ENCODE measurements at places on chromosomes 16 and 17.

DNA sequence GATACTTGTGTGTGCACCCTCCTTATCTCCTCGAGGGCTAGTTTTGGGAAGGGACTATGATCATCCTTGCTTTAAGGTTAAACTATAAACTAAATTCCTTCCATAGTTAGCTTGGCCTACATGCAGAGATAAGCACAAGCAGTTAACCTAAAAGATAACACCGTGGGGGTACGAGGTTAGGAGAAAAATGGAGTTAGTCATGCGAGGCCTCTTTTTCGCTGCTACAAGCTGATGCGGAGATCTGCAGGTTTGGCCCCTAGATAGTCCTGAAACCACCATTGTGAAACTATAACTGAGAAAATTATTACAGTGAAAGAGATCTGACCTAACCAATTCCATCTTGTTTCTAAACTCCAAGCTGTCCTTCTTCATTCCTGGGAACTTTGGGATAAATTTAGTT lies 113.7 kb upstream of the ZKSCAN2 start:
- DNase-seq = no peak

- DNase-seq = no peak
Observed at GRCh38 chr16:61243954-61244353, 792.3 kb downstream of the CDH8 start.

GRCh38 chr17:49524473-49525359 lies 29.6 kb downstream of the NGFR start:
- DNase-seq = no peak

DNA sequence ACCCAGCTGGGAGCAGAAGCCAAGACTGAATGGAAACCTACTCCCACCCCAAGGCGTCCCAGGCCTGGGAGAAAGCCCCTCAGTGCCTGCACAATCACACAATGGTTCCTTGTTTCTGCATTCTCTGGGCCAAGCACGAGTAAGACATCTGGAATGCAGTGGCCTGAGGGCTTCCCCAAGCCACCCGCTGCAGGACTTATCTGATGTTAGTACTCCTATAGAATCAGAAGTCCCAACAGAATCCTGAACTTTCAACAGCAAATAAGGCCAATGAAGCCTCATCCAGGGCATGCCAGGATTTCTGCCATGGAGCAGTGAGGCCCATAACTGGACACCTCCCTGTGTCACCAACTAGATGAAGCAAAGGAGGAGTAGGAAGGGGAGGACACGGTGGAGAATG lies 28.6 kb downstream of the MYO18A start:
- no peak for DNase-seq

DNA sequence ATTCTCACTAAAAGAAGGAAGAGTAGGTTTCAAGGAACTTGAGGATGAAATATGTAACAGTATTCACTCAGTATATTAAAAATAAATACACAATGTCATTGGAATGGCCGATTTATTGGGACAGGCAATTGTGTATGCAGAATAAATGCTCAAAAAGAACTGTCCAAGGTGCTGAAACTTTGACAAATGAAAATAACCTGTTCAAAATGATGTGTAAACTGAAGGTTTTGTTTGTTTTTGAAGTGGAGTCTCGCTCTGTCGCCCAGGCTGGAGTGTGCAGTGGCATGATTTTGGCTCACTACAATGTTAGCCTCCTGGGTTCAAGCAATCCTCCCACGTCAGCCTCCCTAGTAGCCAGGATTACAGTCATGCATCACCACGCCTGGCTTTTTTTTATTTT lies 318.7 kb upstream of the RBFOX1 start:
- no peak for DNase-seq

GRCh38 chr17:67500261-67500660 lies 123.2 kb downstream of the PITPNC1 start:
- no peak for DNase-seq

- DNase-seq = no peak
Observed at GRCh38 chr17:32880671-32881453, 3.9 kb upstream of the MYO1D start.

- no peak for DNase-seq
Observed at GRCh38 chr16:22337045-22337444, 37.4 kb downstream of the CDR2 start.

DNA sequence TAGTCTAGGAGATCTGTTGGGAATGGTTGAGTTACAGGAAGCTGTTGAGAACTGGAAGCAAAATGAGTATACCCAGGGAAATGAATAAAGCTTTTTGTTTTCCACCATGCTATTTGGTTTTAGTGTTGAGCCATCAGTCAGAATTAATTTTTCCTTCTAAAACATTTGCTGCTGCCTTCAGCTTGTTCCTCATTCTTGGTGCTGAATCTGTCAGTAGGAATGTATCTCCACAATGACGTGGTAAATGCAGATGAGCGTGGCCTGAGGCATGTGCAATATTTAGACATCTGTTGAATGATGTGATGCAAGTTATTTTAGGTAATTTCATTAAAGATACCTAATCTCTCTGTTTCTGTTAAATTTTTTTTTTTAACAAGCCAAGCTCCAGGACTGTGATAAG lies 10.9 kb downstream of the HAPSTR1 start:
- DNase-seq = no peak

- DNase-seq = no peak
Observed at GRCh38 chr17:2068031-2068518, 13.2 kb downstream of the HIC1 start.

- DNase-seq = no peak
Observed at GRCh38 chr16:4982056-4982867, 24.1 kb downstream of the SEC14L5 start.

- DNase-seq = no peak
Observed at GRCh38 chr17:60134396-60135150, 15.2 kb upstream of the CA4 start.

DNA sequence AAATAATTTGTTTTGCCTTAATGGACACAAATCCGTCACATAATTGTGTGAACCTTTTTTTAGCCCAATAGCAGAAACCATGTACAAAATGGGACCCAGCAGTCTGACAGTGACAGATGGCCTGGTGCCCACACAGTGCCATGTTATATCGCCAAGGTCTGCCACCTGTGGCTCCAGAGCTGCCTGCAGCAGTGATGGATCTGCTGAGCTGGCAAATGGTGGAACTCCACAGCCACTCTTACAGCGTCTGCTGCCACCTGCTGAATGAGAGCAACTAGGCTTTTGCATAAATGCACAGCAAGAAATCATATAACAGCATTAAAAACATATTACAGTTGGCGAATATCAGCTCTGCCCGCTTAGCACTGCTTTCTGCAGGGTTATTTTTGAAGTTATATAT lies 59.4 kb downstream of the NUP93 start:
- DNase-seq = no peak

GRCh38 chr17:56934280-56934679 lies 20.4 kb upstream of the TRIM25 start:
- DNase-seq = no peak

DNA sequence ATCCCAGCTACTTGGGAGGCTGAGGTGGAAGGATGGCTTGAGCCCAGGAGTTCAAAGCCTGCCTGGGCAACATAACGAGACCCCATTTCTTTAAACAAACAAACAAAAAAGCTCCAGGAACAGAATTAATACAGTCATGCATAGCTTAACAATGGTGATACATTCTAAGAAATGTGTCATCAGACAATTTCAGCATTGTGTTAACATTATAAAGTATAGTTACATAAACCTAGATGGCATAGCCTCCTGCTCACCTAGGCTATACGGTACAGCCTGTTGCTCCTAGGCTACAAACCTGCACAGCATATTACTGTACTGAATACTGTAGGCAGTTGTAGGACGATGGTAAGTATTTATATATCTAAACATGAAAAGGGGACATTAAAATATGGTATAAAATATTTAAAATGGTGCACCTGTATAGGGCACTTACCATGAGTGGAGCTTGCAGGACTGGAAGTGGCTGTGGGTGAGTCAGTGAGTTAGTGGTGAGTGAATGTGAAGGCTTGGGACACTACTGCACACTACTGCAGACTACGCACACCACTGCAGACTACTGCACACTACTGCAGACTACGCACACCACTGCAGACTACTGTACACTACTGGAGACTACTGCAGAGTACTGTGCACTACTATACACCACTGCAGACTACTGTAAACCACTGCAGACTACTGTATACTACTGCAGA lies 74.6 kb downstream of the TMC6 start:
- DNase-seq = no peak
